ENCODE measurements at places on chromosomes 1 and 21.

- no peak for DNase-seq
These were observed 595.4 kb upstream of the ADAMTS5 start for GRCh38 chr21:27562303-27562702.

DNA sequence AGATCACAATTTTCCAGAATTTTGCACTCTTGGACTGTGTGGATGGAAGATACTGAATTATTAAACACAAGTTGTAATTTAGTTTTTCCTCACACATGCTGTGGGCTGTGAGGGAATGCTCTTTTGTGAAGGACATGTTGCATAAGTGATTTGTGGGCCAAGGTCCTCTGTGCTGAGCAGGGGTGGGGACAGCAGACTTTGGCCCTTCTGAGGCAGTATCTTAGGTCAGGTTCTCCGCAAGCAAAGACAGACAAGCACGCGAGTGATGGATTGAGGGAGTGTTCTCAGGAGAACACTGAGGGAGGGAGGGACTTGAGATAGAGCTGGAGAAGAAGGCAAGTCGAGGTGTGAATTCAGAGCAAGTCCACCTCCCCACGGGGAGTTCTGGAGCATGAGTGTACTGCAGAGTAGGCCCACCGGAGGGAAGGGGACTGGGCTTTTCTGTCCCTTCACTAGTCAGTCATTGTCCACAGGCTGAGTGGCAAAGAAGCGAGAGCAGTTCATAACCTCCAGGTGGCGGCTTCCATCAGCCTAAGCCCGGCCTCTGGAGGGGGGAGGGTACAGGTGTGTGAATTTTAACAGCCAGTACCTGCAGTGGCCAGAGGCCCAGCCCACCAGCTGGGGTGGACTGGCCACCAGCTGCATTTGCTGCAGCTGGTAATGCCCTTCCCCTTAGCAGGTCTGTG is 19.1 kb upstream of the CD101 start:
- no peak for DNase-seq

DNA sequence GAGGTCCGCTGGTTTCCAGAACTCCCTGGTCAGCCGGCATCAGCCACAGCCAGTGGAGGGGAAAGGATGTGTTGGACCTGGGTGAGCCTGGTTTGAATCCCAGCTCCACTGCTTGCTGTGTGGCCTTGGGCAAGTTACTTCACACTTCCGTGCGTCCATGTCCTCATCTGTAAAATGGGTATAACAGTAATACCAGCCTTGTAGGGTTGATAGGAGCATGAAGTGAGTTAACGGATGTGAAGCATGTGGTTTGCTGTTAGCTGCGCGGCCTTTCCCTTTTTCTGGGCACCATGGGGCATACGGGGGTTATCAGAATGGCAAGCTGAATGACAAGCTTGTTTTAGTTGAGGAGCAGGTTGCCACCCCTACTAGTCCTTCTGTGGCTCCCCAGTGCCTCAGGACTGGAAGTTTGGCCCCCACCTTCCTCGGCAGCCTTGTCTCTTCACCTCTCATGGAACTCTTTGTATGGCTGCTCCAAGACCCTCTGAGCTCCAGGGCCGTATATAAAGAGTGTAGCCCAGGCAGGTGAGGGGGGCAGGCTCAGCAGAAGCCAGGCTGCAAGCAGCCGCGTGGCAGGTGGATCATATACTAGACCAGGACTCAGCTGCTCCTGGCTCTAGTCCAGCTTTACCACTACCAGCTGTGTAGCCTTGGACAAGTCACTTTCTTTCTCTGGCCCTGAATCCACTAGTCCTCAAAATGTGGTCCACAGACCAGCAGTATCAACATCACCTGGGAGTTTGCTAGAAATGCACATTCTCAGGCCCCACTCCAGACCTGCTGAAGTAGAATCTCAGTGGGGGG is 95.4 kb downstream of the LACTBL1 start:
- DNase-seq = no peak

DNA sequence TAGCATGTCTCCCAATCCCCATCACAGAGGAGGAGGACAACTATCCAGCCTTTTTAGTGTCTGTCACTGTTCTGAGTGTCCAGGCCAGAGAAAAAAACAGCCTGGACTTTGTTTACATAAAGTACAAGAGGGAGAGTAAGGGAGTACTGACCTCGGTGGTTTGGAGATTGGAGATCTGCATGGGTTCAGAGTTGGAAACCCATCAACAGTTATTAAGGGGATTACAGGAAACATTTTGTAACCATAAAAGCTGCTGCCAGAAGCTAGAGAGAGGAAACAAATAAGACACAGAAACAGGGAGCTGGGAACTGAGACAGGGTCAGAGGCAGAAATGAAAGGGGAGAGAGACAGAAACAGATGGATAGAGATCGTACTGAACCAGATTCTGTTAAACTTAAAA is 131.5 kb upstream of the CTTNBP2NL start:
- no peak for DNase-seq

DNA sequence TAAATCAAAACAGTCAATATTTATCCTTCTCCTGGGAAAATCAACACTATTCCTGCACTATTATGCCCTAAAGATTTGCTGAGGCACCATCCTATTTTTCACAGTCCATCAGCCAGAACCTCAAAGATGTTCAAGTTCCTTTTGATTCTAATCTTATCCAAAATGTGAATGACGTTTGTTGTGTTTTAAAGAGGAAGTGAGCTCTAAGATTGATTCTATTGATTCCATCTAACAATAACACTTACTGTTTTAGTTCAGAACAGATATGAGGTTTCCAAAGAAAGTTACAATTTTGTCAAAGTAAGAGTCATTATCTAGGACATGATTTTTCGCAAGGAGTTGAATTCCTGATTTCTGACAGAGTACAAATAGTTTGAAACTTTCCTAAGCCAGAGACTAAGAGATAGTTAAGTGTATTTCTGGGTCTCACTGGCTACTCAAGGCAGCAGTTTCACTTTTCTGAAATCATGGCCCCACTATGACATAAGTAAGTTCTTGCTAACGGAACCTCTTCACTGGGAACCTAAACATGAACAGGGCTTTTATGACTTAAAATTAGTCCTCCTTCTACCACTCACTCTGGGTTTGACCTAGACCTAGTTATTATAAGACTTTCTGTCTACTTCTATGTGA is 84.7 kb downstream of the LHX9 start:
- no peak for DNase-seq

- DNase-seq = no peak
These were observed 96.7 kb downstream of the UCK2 start for GRCh38 chr1:165924117-165924516.

DNA sequence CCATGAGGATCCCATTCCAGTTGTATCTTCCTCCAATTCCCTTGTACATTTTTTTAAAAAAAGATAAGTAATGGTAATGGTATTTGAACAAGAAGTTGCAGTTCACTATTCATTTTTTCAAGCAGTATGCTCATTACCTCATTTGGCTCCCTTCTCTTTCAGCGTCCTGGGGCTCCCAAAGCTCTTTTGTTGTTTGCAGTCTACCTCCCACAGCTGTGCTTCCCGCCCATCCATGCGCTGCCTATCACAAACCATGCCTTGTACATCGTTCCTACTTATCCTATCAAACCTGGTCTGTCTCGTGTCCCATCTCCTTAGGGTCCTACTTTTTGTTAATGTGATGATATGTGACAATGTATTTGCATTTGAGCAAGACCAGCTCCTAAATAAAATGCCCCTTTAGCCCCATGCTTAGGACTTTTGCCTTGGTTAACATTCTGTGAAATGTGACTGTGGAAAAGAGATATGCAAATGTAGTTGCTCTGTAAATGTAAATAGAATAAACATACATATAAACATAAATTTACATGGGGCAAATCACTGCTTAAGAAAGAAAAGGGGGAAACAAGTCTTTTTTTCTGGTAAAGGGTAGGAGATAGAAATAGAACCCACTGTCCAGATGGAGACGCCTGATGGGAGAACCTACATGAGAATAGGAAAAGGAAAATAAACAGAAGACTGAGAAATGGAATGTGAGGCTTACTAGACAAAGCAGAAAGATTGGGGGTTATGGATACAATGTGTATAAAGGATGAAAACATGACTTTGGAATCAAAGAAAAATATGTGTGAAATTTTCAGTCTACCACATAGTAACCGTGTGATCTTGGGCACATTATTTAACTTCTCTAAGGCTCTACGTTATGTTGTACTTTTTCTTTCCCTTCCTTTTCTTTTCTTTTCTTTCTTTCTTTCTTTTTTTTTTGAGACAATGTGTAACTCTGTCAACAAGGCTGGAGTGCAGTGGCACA is 59.8 kb upstream of the PLXNA2 start:
- no peak for DNase-seq

- DNase-seq = no peak
These were observed 26.8 kb upstream of the MAP1LC3C start for GRCh38 chr1:242025681-242026080.

GRCh38 chr1:98256700-98257099 is 335.9 kb upstream of the DPYD start:
- DNase-seq = no peak

DNA sequence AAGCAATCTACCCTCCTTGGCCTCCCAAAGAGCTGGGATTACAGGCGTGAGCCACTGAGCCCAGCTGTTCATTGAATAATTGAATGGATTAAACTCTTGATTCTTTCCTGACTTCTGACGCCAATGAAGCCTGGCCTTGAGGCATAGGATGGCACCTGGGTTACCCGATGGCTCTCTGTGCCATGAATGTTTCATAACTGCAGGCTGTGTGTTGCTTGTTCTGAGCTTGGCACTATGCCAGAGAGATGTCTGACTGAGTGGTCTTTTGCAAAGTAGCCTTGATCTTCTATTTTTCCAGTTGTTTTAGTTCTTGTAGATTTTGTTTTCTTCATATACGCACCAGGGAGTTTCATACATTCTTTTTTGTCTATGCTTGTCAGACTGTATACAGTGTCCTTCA is 38.5 kb upstream of the AK4 start:
- DNase-seq = no peak

DNA sequence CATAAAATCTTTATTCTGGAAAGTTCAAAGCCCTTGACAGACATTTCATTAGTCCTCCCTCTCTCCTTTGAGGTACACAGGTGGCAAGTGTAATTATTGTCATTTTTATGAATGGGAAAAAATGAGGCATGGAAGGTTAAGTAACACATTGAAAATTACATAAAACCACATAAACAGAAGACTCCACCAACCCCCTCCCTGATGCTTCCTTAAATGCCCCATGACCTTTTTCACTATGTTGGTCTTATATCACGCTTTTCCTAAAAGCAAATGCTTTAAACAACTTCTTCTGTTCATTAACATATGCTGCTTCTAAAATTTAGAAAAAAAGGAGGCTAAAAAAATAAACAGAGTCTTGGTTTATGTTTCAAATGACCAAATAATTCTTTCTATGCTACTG is 648.4 kb downstream of the PTPRC start:
- DNase-seq = no peak

DNA sequence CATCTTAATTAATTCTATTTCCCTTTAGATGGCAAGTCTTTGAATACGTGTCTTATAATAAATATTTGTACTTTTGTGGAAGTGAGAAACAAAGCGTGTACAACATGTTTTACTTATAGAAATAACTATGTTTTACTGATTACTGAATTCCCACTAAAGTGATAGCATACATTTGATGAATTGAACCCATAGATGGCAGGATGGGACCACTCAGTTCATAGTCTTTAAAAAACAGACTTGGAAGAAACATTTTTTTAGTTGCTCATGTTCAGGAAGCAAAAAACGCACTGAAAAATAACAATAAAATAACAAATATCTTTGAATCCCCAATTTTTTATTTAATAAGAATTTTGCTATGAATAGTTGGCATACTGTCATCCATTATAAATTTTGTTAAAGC is 507.1 kb upstream of the ZRANB2 start:
- DNase-seq = no peak

DNA sequence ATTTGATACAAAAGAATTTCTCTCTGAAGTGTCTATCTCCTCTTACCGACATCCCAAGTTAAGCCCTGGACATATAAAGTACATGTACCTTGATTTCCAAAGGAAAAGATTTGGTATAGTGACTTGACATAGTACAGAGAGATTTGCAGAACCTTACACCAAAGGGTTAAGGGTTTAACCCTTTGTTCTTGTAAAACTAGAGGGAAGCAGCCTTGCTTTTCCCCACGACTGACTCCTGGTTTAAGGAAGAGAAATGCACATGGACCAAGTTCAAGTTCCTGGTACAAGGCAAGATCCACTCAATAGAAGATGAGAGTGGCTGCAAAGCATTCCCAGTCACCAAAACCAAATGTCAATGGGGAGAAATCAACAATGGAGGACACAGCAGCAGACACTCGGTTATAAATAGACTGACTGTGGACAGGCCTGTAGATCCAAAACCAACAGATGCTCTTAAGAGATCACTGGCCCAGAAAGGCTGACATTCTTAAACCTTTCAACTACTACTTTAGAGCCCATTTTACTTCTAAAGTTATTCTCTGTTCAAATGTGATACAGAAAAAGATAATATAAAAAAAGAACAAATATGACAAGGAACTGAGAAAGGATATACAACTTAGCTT is 69.4 kb downstream of the PUM1 start:
- no peak for DNase-seq

Measured in natural killer cell (primary cell).